ENCODE measurements at places on chromosomes 5 and 9. TPM values are rescaled to one million over a fixed set of nuclear protein-coding genes. Genes with fewer than 3 reads are reported as not detected.

- no peak for DNase-seq
Measured at GRCh38 chr9:132995879-132996278, 17.4 kb downstream of the GFI1B start.

SYK gene
- total RNA-seq: 0.99 TPM

DNA sequence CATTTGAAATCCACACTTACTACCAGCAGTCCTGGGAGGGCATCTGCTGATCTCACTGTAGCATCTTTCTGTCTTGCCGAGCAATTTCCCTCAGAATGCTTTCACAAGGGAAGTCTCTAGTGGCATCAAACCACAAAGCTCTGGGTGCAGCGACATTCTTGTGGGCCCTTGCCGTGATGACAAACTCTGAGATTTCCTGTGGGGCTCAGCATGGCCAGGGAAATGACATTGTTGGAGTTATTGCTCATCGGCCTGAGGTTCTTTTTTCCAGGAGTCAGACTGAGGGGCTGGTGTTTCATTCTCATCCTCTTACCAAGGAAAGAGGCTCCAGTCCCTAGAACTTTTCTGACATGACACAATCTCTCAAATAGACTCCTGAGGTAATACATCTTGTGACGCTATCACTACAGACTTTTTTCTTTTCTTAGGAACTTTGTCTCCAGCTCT lies 51.4 kb downstream of the PFDN1 start:
- DNase-seq: peak; percentile 87

SHOC1 gene
- 1.5 TPM for total RNA-seq
